Mesothelial cell of epicardium (in vitro differentiated cells): ENCODE measurements at places on chromosomes 16 and 17. TPM values are rescaled to one million over a fixed set of nuclear protein-coding genes. Genes with fewer than 3 reads are reported as not detected.
A peak's percentile ranks its signal among the peaks of the same experiment; 100 is the strongest.

DNA sequence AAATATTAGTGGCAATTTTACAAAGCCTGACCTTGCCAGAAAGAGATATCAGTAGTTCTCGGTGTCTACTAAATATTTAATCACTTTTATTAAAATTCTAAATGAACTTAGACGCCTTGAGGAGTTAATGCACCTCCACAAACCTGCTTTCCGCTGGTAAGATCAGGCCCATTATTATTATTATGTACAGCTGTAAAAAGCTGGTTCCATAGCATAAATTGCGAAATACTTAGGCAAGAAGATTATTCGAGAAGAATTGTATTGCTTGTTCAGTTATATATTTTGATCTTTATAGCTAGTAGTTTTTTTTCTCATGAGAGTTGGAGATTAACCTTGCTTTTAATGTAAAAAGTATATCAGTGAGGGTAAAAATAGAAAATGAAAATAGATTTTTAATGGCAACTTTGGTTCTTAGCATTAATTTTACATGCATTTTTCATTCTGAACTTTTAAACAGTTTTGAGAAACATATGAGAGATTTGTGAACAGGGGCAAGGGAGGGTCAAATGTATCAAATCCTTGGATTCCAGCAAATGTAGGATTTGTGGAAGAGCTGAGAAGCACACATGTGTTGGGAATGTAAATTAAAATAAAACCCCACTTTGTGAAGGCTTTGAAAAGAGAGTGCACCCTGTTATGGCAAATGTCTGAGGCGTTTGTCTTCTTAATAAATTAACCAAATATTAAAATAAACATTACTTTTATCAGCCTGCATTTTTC is 250.4 kb upstream of the TBX2 start:
- DNase-seq, result no peak
- H3K4me1 ChIP-seq, result peaks cover 82% of the 10 kb centered on the region
- no peaks in the 10 kb centered on the region for H3K36me3 ChIP-seq
- peak overlapping the region; percentile 94 for H3K27ac ChIP-seq
- no peaks in the 10 kb centered on the region for H3K27me3 ChIP-seq

Gene C1QL1
- total RNA-seq, result 2.2 to 3.1 TPM (median 3.0 TPM) in 3 replicates

Gene NEUROD2
- total RNA-seq, result 0.09 TPM in 1 of 3 replicates, not detected in the others

Gene CMTM2
- 0.25 to 0.58 TPM (median 0.51 TPM) in 3 replicates for total RNA-seq

GRCh38 chr16:87984632-87985267 is 33.5 kb downstream of the BANP start:
- peaks cover 9% of the 10 kb centered on the region for H3K4me1 ChIP-seq
- no peak for DNase-seq
- H3K27me3 ChIP-seq, result no peaks in the 10 kb centered on the region
- H3K4me3 ChIP-seq, result no peak overlapping the region

Gene RBFOX1
- 0.11 to 1.2 TPM (median 0.67 TPM) in 3 replicates for total RNA-seq

DNA sequence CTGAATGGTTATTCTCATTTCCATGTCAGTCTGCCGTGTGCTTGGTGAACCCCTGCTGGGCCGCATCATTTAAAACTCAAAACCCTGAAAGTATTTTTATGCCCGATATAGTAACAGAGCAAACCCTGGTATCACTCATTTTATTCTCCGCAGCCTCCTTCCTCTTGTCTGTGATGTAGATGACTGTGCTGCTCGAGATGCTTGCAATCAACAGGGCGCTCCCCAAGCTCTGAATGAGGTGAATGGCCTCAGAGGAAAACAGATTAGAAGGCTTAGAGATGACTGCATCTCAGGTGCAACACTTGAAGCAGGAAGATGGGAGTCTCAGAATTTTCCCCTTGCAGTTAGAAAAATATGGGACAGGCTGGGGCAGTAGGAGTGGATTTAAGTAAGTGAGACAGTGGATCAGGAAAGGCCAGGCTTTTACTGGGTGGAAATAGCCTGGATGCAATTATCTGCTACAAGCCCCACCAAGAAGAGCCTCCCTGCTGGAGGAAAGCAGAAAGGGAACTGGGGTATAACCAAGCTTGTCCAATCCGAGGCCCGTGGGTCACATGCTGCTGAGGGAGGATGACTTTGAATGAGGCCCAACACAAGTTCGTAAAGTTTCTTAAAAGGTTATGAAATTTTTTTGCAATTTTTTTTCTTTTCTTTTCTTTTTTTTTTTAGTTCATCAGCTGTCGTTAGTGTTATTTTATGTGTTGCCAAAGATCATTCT is 166.9 kb downstream of the CDH13 start:
- H3K4me3 ChIP-seq, result no peak overlapping the region
- no peaks in the 10 kb centered on the region for H3K36me3 ChIP-seq
- H3K27ac ChIP-seq, result no peak overlapping the region
- no peaks in the 10 kb centered on the region for H3K27me3 ChIP-seq

DNA sequence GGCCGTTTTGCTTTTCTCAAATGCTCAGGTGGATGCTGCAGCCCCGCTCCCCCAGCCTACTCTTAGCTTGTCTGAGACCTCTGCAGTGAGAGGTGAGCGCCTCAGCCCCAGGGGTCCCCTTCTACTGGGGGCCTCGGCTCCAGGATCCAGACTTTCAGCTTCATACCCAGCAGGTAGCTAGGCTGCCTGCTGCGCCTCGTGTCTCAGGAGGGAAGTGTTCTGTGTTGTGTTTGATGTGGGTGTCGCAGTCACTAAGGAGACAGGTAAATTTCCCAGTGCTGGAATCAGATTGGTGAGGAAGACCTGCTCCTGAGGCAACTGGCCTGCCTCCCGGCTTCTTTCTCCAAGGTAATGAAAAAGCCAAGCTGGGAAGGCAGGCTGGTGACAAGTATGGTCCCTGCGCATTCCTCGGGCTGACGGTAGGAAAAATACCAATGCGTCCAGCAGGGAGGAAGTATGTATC is 604.0 kb upstream of the SALL1 start:
- no peaks in the 10 kb centered on the region for H3K36me3 ChIP-seq
- H3K4me1 ChIP-seq, result peaks cover 4% of the 10 kb centered on the region
- peaks cover 81% of the 10 kb centered on the region for H3K27me3 ChIP-seq
- H3K4me3 ChIP-seq, result no peak overlapping the region
- DNase-seq, result no peak

- no peak overlapping the region for H3K4me3 ChIP-seq
- DNase-seq, result no peak
- peaks cover 16% of the 10 kb centered on the region for H3K36me3 ChIP-seq
- H3K4me1 ChIP-seq, result no peaks in the 10 kb centered on the region
- no peaks in the 10 kb centered on the region for H3K27me3 ChIP-seq
- no peak overlapping the region for H3K27ac ChIP-seq
These were observed 12.2 kb upstream of the CAPN15 start for GRCh38 chr16:515175-515938.

Gene TNFRSF17
- not detected in 3 replicates for total RNA-seq

Gene UBE2G1
- total RNA-seq, result 81.5 to 86.9 TPM (median 84.1 TPM) in 3 replicates

DNA sequence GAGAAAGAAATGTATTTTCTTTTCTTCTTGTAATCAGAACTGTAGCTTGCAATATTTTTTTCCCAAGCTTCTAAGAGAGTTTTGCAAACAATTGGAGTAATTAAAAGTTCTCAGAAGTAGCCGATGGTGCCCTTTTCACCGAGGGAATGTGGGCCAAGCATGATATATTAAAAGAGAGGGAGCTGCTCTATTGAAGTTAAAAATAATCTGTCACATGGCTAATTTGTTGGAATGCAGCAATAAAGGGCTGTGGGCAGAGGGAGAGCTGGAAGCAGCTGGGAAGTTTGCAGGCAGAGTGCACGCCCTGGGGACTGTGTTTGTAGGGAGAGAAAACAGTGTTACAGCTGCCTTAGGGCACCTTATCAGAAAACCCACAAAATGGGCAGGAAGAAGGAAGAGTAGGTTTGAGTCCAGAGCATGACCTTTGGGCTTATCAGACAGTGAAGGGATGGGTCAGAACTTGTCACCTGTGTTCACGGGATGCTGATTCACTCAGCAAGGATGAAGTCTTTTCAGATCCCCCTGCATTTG is 18.5 kb upstream of the TERF2 start:
- peak overlapping the region; percentile 46 for H3K4me3 ChIP-seq
- no peak for DNase-seq
- H3K27me3 ChIP-seq, result no peaks in the 10 kb centered on the region
- H3K36me3 ChIP-seq, result no peaks in the 10 kb centered on the region
- H3K4me1 ChIP-seq, result peaks cover 61% of the 10 kb centered on the region

Gene CACNG3
- total RNA-seq, result 0.09 TPM in 1 of 3 replicates, not detected in the others

GRCh38 chr17:78525511-78526160 is 51.6 kb downstream of the DNAH17 start:
- H3K4me3 ChIP-seq, result no peak overlapping the region
- no peak for DNase-seq
- H3K27me3 ChIP-seq, result no peaks in the 10 kb centered on the region
- H3K27ac ChIP-seq, result no peak overlapping the region
- H3K36me3 ChIP-seq, result no peaks in the 10 kb centered on the region

Gene CLCN7
- total RNA-seq, result 94.5 to 96.1 TPM (median 94.6 TPM) in 3 replicates

DNA sequence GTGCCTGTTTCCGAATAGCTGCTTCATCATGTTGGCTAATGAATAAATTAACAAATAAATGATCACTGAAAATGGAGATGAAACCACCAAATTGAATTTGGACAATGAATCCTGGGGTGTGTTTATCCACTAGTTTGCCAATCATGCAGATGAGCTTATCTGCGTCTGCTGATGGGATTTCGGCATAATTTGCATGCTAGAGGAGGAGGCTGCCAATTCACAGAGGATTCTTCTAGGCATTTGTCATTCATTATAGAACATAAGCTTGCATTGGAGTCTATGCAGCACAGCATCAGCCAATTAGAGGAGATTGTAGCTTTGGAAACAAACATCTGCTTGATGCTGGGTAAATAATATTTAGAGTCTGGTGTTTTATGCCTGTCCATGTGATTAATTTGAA is 123.1 kb downstream of the NPIPB5 start:
- H3K4me1 ChIP-seq, result no peaks in the 10 kb centered on the region
- H3K36me3 ChIP-seq, result no peaks in the 10 kb centered on the region
- H3K27ac ChIP-seq, result no peak overlapping the region
- peaks cover 21% of the 10 kb centered on the region for H3K27me3 ChIP-seq
- DNase-seq, result no peak

Gene RGS9
- 8.9 to 10.7 TPM (median 9.9 TPM) in 3 replicates for total RNA-seq

DNA sequence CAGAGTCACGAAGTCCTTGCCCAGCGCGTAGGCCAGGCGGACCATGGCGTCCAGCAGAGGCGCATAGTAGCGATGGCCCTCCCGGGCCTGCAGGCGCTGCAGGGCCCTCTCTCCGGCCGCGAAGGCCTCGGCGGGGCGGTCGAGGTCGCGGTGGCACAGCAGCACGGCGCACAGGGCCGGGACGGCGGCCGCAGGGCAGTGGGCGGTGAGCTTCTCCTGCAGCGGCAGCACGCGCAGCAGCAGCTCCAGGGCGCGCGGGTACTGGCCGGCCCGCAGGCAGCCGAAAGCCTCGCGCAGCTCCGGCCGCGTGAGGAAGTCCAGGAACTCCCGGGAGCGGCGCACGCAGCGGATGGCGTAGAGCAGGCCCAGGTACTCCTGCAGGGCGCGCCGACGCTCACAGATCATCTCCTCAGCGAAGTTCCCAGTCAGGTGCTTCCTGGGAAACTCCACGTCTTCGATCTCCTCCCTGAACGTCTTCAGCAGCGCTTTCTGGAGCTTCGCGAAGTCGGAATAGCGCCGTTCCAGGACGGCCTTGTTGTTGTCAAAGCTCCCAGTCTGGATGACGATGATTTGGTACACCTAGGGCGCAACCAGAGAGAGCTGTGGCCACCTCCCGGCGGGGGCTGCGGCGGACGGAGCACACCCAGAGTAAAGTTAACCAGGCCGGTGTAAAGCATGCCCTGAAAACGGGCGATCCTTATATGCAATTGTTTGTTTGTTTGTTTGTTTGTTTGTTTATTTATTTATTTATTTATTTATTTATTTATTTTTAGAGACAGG is 7.4 kb downstream of the SNX20 start:
- no peaks in the 10 kb centered on the region for H3K27me3 ChIP-seq
- no peaks in the 10 kb centered on the region for H3K4me1 ChIP-seq
- peaks cover 11% of the 10 kb centered on the region for H3K36me3 ChIP-seq
- no peak overlapping the region for H3K4me3 ChIP-seq
- no peak overlapping the region for H3K27ac ChIP-seq
- no peak for DNase-seq

Gene CFAP97D1
- 0.07 TPM in 1 of 3 replicates, not detected in the others for total RNA-seq

DNA sequence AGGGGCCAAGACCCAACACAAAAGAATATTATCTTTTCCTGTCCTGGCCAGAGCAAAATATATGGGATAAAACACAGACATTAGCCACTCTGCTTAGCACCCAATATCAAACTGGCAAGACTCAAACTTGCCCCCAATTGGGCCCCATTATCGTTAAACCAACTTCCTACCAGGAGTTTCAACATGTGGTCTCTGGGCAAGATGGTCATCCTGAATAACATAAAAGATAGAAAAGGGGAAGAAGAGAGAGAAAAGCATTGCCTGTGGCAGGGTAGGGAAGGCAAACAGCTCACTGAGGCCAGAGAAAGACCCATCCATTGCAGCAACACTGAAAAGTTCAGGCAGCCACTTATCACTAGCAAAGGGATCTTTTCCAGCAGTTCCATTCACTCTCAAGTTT is 502.1 kb downstream of the KIF2B start:
- no peak for DNase-seq
- no peaks in the 10 kb centered on the region for H3K4me1 ChIP-seq
- no peak overlapping the region for H3K4me3 ChIP-seq
- no peaks in the 10 kb centered on the region for H3K36me3 ChIP-seq
- H3K27me3 ChIP-seq, result no peaks in the 10 kb centered on the region

DNA sequence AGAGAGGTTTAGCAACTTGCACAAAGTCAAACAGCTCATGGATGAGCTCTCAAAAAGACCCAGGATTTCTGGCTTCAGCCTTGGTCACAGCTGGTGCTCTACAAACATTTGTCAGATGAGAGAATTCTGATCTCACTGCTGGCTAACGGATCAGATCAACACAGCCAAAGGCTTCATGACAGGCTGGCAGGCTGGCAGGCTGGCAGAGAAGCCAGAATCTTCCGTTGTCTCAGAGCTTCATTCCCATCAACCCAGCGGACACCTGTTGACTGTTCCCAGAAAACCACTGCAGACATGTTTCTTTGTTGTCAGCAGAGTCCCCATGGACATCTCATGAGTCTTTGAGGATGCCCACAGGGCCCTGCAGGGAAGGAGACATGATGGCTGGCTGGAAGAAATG is 303.8 kb upstream of the ASIC2 start:
- no peaks in the 10 kb centered on the region for H3K36me3 ChIP-seq
- peaks cover 67% of the 10 kb centered on the region for H3K27me3 ChIP-seq
- peaks cover 4% of the 10 kb centered on the region for H3K4me1 ChIP-seq
- DNase-seq, result no peak

Gene P2RX1
- 0.16 to 0.22 TPM (median 0.18 TPM) in 3 replicates for total RNA-seq
